ENCODE measurements at places on chromosomes 7 and 10.

- DNase-seq: no peak
Measured at GRCh38 chr7:155216475-155217272, 81.0 kb upstream of the INSIG1 start.

GRCh38 chr7:2545746-2546425 lies 9.4 kb downstream of the BRAT1 start:
- no peak for DNase-seq

GRCh38 chr10:96319754-96320474 lies 15.7 kb downstream of the DNTT start:
- DNase-seq: no peak

- peak; percentile 73 for DNase-seq
Measured at GRCh38 chr10:51369903-51370302, 295.6 kb downstream of the PRKG1 start.

DNA sequence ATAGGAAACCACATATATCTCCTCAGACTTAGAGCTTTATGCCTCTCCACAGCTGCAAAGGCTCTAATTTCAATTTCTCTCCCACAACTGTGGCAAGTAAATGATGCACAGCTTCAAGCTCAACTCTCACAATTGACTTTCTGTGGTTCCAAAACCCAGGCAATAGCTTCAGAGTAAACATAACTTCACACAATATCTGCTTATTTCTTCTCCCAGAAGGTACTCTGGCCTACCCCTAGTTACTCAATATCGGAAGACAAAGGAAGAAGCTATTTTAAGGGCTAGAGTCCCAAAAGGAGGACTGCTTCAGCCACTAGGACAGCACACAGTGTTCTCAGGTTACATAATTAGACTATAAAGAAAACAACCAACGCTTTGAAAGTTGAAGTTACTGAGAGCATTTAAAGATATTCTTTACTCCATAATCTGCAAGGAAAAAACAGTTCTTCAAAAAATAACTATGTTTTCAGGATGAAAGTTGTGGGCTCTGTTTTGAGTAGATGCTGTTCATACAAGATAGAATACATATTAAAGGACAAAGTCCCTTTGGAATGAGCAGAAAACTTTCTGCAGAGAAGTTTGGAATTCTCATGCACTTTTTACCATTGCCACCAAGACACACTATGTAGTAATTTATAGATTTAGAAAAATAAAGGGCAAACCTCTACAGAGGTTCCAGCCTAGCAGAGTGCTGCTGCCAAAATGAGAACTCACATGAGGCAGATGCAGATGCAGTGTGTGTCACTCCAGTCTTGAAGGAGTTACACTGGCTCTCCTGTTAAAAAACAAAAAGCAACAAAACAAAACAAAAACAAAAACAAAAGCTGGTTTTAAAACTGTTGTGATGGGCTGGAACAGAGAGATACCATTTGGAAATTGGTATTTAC lies 81.8 kb downstream of the NT5C2 start:
- peak; percentile 17 for DNase-seq

DNA sequence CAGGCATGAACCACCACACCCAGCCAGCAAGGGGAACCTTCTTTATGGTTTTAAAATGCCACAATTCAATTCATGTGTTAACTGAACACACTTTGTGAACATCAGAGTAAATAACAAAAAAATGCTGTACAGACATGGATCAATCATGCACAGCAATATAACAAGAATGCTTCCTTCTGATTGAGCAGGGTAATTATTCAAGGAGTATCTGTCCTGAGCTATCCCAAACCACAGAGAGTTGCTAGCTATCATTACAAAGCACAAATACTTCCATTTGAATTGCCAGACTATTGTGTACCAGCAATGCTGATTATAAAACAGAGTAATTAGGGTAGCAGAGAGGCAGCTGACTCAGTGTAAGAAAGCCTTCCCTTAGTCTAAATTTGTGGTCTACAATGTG lies 11.3 kb upstream of the RHOBTB1 start:
- no peak for DNase-seq

DNA sequence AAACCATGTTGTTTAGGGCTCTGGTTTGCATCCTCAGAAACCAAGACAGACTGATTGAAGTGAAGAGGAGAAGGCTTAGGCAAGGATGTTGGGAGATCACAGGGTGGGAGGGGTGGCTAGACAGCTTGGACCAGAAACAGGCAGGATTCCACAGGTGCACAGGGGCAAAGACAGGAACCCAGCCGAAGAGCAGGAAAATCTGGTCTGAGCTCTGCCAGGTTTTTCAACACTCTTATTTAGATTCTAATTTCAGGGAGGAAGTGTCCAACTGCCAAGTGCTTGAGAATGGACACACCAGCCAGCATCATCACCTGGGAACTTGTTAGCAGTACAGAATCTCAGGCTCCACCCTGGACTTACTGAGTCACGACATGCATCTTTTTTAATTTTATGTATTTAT lies 93.8 kb downstream of the MARCHF5 start:
- no peak for DNase-seq

DNA sequence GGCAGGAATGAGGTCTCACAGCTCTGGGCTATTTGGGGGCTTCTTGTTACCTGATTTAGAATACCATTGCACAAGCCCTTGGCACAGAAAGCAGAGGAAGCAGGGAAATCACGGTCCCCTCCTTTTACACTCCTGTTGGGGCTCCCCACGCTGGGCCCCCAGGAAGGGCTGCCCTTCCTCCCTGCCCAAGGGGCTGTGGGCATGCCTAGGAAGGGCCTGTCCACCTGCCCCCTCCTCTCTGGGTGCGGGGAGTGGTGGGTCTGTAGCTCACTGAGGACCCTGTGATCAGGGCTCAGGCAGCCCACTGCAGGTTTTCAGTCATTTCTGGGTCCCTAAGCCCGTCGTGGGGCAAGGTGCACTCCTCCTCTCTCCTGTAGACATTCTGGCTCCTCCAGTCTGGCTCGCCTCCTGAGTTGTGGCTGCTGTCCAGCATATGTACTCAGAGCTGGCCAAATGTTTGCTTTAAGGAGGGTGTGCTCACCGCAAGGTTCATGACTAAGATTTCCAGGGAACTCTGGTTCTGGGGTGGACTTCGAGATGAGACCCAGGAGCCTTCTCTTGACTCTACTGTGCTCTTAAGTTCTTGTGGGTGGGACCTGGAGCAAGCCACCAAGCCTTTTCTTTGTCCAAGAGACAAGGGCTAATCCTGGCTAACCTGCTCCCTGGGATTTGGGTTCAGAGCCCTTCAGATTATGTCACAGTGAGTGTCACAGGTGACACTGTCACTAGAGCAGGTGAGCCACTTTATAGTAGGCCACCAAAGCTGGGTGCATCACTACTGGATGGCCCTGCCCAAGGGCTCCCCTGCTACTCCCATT lies 56.0 kb downstream of the TACR2 start:
- DNase-seq: peak; percentile 76

DNA sequence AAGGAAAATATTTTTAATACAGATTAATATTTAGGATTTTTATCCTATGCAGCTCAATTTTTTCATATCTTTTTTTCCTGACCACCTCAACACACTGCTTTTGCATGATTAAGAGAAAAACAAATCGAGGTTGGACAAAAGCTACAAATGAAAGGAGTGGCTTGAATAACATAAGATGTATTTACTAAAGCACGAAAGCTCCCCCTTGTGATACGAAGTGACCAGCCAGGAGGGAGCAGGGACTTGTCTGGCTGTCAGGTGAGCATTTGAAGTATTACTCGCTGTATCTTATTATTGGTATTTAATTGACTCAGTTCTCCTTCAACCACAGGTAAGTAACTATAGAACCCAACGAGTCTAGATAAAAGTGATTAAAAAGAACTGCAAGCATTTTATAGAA lies 265.2 kb upstream of the PHF14 start:
- DNase-seq: no peak

GRCh38 chr10:112229901-112230300 lies 46.3 kb upstream of the GPAM start:
- no peak for DNase-seq

GRCh38 chr7:2159176-2159520 lies 73.6 kb downstream of the MAD1L1 start:
- no peak for DNase-seq

DNA sequence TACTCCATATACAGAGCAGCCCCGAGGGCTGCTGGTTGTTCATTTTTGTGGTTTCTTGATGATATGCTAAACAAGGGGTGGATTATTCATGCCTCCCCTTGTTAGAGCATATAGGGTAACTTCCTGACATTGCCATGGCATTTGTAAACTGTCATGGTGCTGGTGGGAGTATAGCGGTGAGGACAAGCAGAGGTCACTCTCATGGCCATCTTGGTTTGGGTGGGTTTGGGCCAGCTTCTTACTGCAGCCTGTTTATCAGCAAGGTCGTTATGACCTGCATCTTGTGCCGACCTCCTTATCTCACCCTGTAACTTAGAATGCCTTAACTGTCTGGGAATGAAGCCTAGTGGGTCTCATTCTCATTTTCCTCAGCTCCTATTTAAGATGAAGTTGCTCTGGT lies 31.3 kb downstream of the GNAT3 start:
- peak; percentile 28 for DNase-seq

- no peak for DNase-seq
Measured at GRCh38 chr7:22075561-22075960, 129.9 kb upstream of the CDCA7L start.

GRCh38 chr10:43570971-43571370 lies 3.4 kb downstream of the ZNF239 start:
- no peak for DNase-seq

DNA sequence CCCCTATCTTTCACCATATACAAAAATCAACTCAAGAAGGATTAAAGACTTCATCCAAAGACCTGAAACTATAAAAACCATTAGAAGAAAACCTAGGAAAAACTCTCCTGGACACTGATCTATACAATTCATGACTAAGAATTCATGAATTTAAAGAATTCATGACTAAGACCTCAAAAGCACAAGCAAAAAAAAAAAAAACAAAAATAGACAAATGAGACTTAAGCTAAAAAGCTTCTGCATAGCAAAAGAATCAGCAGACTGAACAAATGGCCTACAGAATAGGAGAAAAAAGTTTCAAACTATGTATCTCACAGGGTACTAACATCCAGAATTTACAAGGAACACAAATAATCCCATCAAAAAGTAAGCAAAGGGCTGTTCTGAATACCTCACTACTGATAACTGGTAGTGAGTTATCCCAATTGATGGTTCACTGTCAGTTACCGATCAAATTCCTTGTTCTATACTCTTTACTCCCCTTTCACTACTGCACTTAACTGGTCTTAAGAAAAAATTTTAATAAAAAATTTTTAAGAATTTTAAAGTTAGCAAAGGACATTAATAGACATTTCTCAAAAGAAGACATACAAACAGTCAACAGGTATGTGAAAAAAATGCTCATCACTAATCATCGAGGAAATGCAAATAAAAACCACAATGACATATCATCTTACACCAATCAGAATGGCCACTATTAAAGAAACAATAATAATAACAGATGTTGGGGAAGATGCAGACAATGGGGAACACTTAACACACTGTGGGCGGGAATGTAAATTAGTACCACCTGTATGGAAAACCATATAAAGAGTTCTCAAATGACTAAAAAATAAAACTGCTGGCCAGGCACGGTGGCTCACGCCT lies 33.2 kb downstream of the KMT2C start:
- DNase-seq: peak; percentile 69

- no peak for DNase-seq
Measured at GRCh38 chr7:26372704-26373103, 81.0 kb downstream of the SNX10 start.

DNA sequence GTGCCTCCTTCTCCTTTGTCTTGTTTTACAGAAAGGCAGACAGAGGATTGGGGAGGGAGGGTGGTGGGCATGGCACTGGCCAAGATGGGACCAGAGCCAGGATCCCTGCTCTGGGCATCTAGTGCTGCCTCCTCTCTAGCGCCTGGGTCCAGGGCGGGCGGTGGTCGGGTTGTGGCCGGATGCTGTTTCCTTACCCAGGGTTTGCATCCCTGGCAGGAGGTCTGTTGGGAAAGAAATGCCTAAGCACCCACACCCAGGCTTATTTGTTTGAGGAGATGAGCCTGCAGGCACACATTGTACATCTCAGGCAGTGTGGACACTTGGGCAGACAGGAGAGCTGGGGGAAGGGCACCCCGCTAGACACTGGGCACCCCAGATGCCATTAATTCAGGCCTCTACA lies 102.3 kb upstream of the PCBD1 start:
- no peak for DNase-seq

DNA sequence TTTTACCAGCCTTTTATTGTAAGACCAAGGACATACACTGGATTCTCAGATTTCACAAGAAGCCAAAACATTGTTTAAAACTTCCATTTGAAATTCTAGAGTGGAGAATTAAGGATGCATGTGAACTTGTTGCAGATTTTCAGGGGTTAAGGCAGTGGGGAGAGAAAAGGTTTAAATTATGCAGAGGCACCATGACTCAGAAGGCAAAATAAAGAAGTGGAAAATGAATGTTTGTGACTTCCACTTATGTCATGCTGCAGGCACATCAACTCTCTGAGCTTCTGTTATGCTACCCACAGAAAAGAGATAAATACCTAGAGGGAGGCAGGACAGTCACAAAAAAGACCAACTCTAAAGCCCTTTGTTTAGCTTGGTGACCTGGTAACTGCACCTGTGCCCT lies 84.4 kb upstream of the BET1 start:
- peak; percentile 50 for DNase-seq

GRCh38 chr7:147775516-147776284 lies 814.9 kb upstream of the C7orf33 start:
- no peak for DNase-seq

DNA sequence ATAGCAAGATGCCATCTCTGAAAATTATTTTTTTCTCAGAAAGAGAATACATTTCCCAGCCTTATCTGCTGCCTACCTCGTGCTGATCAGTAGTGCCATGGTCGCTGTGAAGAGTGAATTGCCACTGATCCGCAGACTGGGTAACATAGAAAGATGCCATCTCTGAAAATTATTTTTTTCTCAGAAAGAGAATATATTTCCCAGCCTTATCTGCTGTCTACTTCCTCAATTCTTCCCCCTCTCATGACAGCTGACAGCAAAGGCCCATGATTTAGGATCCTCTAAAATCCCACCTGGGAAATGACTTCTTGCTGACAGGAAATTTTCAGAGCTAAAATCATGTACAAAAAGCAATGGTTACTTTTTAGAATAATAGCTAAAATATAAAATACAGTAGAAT lies 92.5 kb upstream of the AHR start:
- DNase-seq: no peak

GRCh38 chr7:54680377-54681005 lies 78.5 kb downstream of the SEC61G start:
- DNase-seq: no peak

GRCh38 chr10:91211675-91212074 lies 8.8 kb upstream of the PCGF5 start:
- no peak for DNase-seq

Measured in fibroblast of skin of back (primary cell).